Left hindlimb (tissue), 1 donor: ENCODE measurements at places on chromosomes 2 and 18.

DNA sequence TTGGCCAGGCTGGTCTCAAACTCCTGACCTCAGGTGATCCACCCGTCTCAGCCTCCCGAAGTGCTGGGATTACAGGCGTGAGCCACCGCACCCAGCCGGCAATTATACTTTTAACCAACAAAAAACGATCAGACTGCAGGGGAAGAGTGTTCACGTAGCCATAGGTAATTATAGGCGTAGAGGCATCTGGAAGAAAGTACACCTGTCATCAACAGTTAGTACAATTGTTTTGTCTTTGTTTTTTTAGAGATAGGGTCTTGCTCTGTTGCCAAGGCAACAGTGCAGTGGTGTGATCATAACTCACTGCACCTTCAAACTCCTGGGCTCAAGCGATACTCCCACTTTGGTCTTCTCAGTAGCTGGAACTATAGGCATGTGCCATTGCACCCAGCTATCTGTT is 20.0 kb downstream of the ST3GAL5 start:
- DNase-seq: no peak

- DNase-seq: no peak
These were observed 107.5 kb downstream of the TMEM163 start for GRCh38 chr2:134611316-134611715.

- DNase-seq: no peak
These were observed 419.0 kb downstream of the NBAS start for GRCh38 chr2:15142069-15142689.

DNA sequence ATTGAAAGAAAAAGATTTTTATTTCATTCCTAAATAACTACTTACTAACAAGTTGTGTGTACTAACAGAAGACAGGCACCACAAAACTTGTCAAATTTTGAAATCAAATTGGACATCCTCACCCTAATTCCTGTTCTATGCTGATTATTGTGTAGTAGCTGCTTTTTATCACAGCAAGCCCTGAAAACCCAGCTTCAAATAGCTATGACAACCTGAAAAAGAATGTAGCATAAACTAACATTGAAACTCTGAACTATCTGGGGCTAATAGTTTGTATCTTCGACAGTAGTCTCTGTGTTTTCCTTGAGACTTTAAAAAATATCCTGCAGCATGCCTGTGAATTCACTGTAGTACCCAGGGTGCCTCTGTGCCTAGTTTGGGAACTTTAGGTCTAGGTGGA is 122.6 kb downstream of the WDPCP start:
- DNase-seq: no peak

DNA sequence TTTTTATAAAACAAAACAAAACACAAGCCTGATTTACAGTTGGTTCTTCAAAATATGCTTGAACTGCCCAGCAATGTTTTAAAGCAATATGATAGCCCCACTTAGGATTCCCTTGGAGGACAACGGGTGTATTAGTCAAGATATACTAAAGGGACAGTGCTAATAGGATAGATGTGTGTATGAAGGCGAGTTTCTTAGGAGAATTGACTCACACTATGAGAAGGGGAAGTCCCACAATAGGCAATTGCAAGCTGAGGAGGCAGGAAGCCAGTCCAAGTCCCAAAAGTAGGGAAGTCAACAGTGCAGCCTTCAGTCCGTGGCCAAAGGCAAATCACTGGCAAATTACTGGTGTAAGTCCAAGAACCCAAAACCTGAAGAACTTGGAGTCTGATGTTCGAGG is 167.9 kb downstream of the CBLN2 start:
- DNase-seq: no peak

DNA sequence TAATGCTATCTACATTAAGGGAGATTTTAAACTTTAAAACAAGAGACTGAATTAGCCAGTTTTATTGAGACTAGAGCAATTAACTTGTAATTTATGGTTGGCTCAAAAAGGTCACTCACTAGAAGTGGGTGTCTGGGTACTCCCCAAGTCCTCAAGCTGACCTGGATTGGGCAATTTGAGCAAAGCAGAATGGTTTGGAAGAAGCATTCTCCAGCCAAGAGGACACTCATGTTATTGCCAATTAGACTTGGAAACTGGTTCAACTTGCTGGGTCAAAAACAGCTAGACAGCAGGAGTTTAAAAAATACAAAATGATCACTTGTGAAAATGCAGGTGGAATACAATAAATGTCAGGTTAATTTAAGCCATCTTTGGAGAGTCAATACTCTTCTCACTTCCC is 29.5 kb upstream of the MYO1B start:
- no peak for DNase-seq

- no peak for DNase-seq
These were observed 3.3 kb downstream of the UGT1A9 start for GRCh38 chr2:233674995-233675394.

DNA sequence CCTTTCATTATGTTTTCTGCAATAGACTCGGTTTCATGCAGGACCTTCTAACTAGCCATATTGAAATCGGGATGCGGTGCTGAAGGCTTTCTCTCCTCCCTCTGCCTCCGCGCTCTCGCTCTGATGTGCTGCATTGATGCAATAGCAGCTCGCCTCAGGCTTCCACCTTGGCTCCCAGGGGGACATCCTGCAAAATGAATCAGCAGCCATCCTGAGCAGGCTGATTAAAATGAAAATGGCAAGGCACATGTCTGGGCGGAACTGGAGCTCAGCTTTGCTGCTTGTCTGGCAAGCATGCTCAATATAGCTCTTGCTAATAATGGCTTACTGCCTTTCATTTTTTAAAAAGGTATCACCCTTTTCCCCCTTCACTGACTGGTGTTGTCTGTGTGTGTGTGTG is 806 bp upstream of the MYT1L start:
- no peak for DNase-seq

DNA sequence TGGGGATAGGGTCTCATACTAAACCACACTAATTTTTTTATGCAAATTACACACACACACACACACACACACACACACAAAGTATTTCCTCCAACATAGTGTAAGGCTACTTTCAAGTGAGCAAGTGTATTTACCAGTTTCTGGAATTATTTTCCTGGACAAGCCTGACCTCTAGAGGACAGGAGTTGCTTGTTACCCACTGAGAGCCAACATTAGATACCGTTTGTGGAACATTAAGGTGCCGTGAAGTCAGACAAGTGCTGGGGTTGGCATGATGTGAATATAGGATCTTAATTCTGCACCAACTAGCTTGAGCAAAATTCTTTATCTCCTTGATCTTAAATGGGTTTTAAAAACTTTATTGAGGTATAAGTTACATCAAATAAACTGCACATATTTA is 39.3 kb upstream of the SERPINB2 start:
- no peak for DNase-seq

DNA sequence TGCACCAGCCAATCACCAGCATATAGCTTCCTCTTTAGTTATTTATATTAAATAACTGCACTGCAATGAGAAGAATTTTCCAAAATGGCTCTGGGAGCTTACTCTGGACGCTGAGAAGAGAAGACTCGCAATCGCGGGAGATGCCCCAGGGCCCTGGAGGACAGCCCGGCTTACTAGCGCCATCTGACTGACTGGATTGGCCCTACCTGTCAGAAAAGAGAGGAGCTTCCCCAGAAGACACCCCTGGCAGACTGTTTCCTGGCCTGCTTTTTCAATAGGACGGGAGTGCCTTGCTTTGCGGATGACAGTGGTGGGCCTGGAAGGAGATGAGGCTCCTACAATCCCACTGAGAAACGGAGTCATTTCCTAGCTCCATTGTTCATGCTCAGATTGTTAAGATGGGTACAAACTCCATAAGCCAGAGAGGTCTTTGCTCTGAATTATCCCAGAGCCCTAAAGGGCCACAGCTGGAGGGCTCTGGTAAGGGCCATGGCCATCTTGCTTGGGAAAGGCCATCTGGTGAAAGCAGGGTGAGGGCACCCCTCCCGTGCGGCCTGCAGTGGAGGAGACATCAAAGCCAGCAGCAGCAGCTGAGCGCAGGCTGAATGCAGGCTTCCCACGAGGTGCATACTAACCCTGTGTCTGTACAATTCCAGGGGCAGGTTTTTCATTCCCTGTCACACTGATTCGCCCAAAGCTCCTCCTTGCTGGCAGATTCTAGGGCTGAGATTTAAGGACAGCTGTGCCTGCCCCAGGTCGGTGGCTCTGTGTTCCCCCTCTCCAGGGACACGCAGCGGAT is 92.1 kb downstream of the GALR1 start:
- DNase-seq: no peak

DNA sequence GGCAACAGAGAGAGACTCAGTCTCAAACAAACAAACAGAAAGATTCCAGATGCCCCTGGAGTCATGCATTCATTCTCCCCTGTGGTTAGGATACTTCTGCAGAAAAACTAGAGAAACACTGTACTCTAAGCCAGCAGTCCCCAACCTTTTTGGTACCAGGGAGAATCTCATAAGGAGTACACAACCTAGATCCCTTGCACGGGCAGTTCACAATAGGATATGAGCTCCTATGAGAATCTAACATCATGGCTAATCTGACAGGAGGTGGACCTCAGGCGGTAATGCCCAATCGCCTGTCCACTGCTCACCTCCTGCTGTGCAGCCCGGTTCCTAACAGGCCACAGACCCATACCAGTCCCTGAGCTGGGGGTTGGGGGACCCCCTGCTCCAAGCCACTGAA is 18.3 kb downstream of the PSME4 start:
- no peak for DNase-seq

DNA sequence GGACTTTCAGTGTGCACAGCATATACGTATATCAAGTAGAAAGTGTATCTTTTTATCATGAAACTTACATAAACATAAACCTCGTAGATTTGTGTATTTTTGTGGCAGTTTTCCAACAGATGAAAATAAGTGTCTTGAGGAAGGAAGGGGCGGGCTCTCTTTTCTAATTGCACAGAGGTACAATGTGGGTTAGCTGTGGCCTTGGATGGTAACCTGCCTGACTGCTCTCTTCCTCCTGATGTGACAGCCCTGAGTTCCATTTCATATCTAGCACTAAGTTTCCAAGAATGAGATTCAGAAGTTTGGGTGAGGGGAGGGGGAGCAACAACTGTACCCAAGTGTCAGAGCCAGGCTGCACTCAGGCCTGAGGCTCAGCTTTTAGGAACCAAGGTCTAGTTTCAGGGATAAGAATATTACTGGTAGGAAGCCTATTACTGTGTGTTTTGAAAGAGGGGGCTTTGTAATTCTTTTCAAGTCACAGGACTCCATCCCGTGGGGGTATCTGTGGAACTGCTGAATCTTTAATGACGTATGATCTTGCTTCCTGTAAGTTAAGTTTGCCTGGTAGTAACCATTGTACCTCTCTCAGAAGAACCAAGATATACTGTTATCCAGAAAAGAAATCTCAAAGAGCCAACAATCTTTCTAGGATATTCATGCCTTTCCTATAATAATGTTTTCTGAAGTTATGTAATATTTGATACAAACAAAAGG is 483.7 kb downstream of the PTPRM start:
- DNase-seq: peak; percentile 31

- DNase-seq: no peak
These were observed 231.4 kb downstream of the EIPR1 start for GRCh38 chr2:3146175-3146574.

DNA sequence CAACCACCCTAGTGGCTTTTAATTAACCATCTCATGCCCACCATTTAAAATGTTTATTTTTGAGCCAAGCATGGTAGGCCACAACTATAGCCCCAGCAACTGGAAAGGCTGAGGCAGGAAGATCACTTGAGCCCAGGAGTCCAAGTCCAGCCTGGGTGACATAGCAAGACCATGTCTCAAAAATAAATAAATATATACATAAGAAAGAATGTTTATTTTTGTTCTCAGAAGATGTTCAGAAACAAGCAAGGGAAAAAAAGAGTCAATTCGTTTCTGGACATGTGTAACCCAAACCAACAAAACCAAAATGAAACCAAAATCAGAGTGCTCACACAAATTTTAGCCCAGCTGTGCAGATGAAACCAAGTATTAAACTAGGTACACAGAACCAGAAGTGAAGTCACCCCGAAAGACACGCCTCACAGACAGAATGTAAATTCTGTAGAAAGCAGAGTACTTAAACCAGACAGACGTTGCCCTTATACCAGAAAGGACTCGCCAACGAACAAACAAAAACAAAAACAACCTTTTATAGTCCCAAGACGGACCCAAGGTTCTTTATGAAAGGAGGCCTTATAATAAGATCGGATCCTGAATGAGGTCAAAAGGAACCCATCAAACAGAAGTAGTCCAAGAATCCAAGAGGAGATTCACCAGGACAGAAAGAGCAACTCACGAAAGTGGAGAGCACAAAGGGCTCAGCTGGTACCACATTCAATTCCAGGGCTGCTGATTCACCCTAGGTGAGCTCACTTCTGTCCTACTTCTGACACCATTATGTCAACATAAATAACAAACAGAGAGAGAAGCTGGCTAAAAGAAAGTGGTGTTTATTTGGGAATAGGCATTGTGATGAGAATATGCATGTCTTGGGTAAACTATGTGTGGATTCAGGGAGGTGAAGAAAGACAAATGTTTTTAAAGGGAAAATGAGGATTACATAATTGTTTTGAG is 31.8 kb upstream of the MTCL1 start:
- DNase-seq: no peak

GRCh38 chr2:15965564-15966019 is 25.2 kb downstream of the MYCN start:
- DNase-seq: no peak

DNA sequence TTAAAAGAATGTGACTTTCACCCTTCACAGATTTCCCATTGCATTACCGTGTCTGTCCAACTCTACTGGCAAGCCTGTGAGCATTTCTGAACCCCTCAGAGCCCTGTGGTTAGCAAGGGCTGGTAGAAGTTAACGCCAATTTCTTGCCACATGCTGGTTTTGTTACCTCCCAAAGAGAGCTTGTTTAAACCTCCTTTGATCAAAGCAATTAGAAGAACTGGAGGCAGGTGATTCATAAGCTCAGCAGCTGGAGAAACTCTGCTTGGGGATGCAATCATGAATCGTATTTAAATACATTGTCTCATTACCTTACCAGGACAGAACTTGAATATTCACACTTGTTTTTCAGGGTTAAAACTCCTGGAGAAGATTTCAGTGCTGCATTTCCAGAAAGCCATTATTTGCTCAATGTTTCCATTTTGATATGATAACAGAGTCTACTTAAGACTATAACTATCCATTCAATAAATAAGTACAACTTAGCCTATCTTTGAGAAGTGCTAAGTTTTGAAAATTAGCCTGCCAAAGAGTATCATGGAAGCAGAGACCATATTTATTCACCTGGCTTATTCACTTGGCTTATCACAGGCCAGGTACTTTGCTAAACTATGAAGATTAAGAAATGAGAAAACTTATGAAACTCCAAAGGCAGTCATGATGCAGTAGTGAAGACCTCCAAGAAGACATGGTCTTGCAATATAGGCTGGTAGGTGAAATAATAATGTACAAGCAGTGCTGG is 292.8 kb downstream of the INSIG2 start:
- DNase-seq: no peak

GRCh38 chr2:75522543-75523312 is 38.0 kb downstream of the EVA1A start:
- DNase-seq: no peak
